Gastroesophageal sphincter (tissue), 4 donors: ENCODE measurements at places on chromosomes 12 and 14. TPM values are rescaled to one million over a fixed set of nuclear protein-coding genes. Genes with fewer than 3 reads are reported as not detected.

- no peak for ATAC-seq
Observed at GRCh38 chr12:116012757-116013156, 264.7 kb downstream of the MED13L start.

KRT77 gene
- not detected for total RNA-seq

GRCh38 chr12:69284131-69284530 lies 44.8 kb downstream of the CPSF6 start:
- ATAC-seq: peak; percentile 79

DNA sequence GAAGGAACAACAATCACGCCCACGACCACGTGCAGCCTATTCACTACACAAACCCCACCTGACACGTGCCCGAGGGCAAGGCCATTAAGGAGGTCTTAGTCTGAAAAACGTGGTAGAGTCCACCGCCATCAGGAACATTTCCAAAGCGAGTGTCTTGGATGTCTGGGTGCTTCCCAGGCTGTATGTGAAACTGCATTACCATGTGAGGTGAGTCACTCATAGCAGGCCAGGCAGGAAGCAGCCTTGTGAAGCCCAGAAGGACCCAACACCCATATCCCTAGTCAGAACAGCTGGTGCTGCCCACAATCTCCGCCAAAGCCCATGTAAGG lies 3.3 kb upstream of the KRT79 start:
- ATAC-seq: no peak

AQP5 gene
- 7.8 TPM for total RNA-seq

- peak; percentile 75 for ATAC-seq
Observed at GRCh38 chr12:111313833-111314259, 55.0 kb downstream of the PHETA1 start.

C12orf56 gene
- not detected for total RNA-seq

GRCh38 chr12:47942614-47943225 lies 20.7 kb upstream of the TMEM106C start:
- ATAC-seq: peak; percentile 40

- ATAC-seq: no peak
Observed at GRCh38 chr12:105975351-105975750, 163.4 kb downstream of the NUAK1 start.

GRCh38 chr12:124750149-124750656 lies 113.5 kb downstream of the SCARB1 start:
- ATAC-seq: no peak

TBX5 gene
- total RNA-seq: 21.2 TPM

OLR1 gene
- not detected for total RNA-seq
